Activated CD4-positive, alpha-beta T cell treated with anti-CD3 and anti-CD28 coated beads, Interleukin-2, amount 50 U/mL, for 48 hours (primary cell): ENCODE measurements at places on chromosomes 2 and 18.

- no peak for DNase-seq
These were observed 56.8 kb upstream of the AQP4 start for GRCh38 chr18:26922313-26922712.

- no peak for DNase-seq
These were observed 96.0 kb upstream of the ALPP start for GRCh38 chr2:232282508-232283055.

DNA sequence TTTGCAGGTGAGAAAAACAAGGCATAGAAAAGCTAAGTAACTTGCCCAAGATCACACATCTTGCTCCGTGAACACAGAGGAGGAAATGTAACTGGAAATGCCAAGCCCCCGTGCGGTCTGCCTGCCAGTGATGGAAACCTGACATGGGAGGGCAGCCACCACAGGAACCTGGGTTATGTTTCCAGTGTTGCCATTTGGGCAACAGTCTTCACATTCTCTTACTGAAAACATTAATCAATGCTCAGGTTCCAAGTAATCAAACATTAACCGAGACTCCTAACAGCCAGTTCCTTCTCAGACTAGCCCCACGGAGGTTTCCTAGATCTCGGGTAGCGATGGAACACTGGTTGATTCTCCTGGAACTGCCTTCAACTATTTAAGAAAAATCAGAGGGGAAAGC is 2.5 kb downstream of the TGFA start:
- DNase-seq = no peak

DNA sequence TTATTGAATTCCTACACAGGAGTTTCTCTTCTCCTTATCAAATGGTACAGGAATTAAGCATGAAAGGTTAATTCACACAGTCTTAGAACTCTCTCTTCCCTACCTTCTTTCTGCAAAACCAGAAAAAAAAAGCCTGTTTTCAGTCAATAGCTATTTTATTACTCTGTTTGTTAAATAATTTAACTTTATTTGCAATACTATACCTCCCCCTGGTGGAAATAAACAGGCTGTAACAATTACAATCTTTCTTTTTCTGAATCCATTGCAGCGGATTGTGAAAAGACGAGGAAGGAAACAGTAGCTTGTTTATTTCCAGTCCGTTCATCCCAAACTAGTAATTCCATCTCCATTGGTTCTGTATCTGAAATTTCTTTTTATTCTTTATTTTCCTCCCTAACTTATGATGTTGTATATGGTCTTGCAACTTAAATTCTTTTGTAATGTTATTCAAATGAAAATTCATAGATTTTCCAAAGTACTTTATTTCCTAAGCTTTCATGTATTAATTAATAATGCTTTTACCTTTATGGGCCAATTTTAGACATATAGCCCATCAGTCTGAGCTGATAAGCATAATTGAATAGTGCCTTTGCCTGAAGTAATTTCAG is 165.2 kb downstream of the SH3BP4 start:
- DNase-seq = no peak

DNA sequence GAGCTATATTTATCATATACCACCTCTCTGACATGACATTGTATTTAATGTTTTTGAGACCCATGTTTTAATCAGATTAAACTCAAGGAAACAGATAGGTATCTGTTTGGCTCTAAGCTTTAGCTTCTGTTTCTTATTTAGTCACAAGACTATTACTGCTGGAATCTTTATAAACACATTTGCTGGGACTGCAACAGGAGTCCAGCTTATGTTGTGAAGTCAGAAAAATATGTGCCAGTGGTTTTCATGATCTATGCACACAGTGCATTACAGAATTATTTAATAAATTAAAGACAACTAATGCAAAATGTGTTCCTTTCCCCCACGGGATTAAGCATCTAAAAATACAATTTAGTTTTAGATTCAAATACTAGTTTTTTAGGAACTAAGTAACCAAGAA is 338.9 kb downstream of the ZEB2 start:
- DNase-seq = no peak

GRCh38 chr2:193943406-193943960 is 1713.5 kb upstream of the SLC39A10 start:
- no peak for DNase-seq

DNA sequence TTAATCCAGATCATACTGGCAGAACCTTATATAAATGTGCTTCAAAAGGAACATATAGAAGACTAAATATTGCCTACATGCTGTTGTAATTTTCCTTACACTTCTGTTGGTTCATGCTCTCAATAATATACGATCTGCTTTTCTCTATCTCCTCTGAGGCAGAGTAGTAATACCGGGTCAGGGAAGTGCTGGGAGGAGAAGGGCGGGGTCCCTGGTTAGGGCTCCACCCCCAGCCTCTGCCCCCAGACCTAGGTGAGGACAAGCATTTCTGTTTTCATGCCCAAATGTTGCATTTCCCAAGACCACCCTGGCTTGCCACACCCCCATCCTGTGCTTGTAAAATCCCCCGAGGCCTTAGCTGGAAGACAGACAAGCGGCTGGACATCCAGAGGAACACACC is 55.3 kb downstream of the PLA2R1 start:
- DNase-seq = no peak

DNA sequence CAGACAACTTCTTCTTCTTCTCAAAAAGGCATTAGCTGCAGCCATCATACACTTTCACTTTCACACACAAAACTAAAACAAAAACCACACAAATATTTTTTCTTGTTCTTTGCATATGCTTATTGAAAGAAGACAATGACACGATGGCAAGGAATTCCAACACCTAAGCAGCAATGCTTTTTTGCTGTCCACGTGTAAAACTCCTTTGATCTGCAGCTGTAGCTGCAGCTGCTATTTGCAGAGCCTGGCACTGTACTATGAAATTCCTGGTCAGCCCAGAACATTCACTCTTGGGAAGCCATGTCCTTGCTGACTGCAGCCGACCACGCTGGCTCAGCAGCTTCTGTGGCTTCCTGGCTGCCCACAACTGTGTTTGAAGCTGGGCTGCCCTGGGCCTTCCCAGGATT is 316.2 kb downstream of the CDH2 start:
- no peak for DNase-seq

GRCh38 chr2:232568161-232568560 is 17.7 kb downstream of the EIF4E2 start:
- no peak for DNase-seq

DNA sequence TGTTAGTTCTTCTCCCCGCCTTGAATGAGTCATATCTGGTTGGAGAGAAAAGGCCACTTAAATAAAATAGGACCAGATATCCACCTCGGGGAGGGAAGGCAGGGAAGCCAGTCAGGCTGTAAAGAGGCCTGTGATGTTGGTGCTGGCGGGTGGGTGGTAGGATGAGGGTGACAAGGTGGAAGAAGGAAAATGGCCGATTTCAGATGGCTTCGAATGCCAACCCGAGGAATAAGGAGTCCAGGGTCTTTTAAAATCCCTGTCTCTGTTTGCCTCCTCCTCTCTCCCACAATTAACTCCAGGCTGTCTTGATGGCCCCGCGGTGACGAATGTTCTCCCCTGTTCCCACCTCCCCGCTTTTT is 41.5 kb downstream of the CELF4 start:
- DNase-seq = no peak

DNA sequence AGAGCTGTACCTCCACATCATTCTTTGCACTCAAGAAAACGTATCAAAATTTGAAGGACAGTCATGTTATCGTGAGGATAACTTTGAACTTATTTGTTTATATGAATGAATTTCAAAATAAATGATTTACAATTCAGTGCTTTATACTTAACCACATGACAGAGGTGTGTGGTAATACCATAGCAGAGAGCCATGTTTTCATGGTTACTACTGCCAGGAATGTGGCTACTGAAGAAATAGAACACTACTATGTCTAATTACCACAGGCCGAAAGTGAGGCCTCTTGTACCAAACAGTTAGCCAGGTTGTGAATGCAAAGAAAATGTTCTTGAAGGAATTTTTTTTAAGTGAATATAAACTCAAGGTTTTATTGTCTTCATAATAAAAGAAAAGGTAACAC is 49.2 kb downstream of the AAK1 start:
- DNase-seq = no peak

DNA sequence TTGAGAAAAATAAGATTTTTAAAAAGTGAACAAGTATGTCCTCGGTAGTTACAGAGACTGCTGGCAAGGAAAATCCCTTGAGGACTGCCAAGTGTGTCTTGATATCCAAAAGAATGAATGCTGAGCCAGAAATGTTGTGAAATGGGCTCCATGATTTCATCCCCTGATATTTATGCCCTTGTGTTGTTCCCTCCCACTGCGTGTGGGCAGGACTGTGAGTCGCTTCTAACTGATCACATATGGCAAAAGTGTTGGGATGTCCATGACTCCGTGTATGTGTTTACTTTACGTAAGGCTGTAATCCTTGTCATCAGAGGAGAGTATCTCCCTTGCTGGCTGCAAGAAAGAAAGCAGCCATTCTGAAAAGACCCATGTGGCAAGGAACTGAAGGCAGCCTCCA is 285.1 kb downstream of the SS18 start:
- DNase-seq = no peak

- no peak for DNase-seq
These were observed 189.9 kb downstream of the CD226 start for GRCh38 chr18:69757733-69758132.

DNA sequence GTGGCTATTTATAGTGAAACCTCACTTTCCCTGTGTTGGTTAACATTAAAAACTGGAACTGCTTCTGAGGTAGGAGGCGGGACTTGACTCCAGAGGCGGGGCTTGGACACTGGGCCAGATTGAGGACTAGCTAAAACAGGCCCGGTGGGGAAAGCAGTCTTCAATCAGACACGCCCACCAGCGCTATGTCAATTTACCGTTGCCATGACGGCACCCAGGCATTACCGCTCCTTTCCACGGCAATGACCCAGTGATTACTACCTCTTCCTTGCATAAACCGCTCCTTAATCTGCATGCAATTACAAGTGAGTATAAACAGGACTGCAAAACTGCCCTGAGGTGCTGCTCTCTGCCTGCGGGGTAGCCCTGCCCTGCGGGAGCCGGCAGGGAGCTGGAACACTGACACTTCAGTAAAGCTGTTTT is 35.3 kb downstream of the LRRFIP1 start:
- DNase-seq = peak; percentile 67

DNA sequence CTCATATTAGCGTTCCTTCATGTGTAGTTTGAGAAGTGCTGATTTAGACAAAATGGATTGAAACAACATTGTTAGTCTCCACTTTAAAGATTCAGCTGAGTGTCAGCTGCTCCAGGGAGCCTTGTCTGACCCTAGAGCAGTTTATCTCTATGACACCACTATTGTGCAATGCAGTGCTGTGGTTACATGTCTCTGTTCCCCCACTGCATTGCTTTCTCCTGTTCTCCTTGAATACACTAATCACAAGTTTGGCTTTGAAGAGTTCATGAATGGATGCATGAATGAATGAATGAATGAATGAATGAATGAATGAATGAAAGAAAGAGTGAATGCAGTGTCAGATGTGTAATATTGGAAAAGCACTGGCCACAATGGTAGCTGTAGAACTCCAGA is 38.3 kb downstream of the GCG start:
- no peak for DNase-seq

- no peak for DNase-seq
These were observed 282.1 kb upstream of the HS6ST1 start for GRCh38 chr2:128600581-128601297.

DNA sequence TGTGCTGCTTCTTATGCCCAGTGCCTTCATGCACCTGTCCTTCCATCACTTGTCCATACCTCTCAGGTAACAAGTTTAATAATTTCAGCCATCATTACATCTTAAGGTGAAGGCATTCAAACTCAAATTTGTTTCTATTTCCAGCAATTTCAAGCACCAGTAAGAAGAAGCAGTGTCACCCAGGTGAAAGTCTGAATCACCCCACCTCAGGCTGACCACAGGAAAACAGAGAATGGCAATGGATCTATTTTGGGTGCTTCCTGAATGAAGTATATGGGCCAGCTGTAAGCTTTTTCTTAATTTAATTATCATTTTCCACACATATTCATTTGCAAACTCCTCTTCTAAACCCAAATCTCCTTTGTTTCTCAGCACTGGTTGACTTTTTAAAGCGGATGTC is 372.7 kb upstream of the SOX11 start:
- no peak for DNase-seq

GRCh38 chr2:237451643-237452469 is 35.2 kb upstream of the MLPH start:
- DNase-seq = no peak
